ENCODE measurements at places on chromosomes 11 and 22.
A peak's percentile ranks its signal among the peaks of the same experiment; 100 is the strongest.

- DNase-seq, result no peak
Observed at GRCh38 chr11:32435152-32435480, 223 bp downstream of the WT1 start.

- DNase-seq, result no peak
Observed at GRCh38 chr22:22094514-22094913, 111.9 kb upstream of the TOP3B start.

- DNase-seq, result no peak
Observed at GRCh38 chr22:39365492-39365780, 15.6 kb downstream of the SYNGR1 start.

DNA sequence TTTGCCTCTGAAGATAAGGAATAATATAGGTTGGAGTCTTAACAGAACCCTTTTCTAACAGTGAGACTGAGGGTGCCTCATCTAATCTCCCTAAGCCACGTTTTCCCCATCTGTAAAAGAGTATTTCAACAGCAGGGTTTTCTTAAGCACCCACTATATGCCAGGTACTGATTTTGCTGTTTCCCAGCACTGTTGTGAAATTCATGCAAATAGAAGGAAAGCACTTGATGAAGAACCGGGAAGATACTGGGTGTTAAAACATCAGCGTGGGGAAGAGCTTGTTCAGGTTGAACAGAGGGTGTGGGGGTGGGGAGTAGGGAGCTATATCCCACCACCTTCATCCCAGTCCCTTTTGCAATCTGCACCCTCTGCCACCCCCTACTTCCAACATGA is 2.8 kb downstream of the HMOX1 start:
- DNase-seq, result no peak

DNA sequence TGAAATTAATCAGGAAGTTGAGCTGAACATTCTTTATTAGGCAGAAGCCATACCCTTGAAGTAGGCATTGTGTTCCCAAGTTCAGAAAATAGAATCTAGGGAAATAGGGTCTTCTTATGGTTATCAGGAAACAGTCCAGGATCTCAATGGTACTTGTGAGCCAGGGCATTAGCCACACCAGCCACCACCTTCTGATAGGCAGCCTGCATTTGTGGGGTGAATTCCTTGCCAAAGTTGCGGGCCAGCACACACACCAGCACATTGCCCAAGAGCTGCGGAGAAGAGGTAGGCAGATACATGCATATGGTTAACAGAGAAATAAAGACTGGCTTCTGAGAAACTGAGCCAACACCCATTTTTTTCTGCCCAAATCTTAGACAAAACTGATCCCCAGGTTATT is 1.5 kb downstream of the HBD start:
- DNase-seq, result no peak

GRCh38 chr11:100793525-100793924 is 106.4 kb downstream of the ARHGAP42 start:
- DNase-seq, result no peak

GRCh38 chr11:66418986-66419308 is 1.9 kb upstream of the NPAS4 start:
- DNase-seq, result no peak

DNA sequence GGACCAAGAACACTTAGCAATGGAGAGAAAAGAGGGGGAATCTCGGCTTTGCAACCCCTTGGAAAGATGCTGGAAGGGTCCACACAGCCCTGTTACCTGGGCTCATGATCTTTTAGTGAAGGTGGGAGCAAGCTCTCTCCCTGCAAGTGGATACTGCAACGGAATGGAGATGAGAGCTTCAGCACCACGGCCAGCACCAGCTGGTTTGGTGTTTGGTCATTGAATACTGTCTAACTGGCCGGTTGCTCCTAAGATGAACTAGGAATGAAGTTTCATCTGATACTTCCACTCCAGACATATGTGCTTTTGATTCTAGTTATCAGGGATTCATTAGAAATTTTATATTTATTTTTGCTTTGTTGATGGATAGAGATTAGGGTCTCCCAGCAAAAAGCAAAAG is 16.3 kb downstream of the HTR3A start:
- DNase-seq, result no peak

GRCh38 chr11:97772705-97773104 is 1248.0 kb upstream of the CNTN5 start:
- no peak for DNase-seq

GRCh38 chr11:121683791-121684190 is 231.0 kb upstream of the SORL1-AS1 start:
- DNase-seq, result no peak

DNA sequence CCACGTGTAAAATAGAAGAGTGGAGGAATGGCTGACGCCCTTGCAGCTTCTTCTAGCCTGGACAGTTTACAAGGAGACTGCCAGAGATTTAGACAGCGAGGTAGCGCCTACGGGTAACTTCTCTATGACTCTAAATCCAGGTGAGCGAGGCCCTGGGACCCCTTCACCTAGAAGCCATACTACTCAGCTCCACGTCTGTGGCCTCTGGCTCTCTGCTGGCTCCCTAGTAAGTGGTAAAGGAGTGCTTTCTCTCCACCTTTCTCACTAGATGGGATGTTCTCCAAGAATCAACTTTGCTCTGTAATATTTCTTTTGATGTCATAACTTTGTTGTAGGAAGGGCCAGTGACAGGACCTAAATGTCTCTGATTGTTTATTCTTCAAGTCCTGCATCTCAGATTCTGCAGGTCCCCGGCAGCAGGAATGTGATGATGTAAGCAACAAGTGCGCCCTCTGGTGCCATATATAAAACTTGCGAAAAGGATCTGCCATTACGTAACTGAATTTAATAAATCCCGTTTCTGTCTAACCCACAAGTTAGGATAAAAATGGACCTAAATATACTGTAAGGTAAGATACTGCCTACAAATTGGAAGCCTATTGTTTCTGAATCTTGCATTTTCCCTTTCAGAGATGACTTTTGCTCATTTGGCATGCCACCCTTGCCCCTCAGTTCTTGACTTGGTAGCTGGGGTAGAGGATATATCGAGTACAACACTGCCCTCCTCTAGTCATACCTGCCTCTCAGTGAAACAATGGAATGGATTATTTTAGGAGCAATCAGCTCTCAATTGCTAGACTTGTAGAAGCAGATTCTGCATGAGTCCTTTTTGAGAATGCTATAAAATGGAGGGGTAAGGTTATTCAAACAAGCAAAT is 11.0 kb upstream of the PTPN5 start:
- DNase-seq, result no peak

DNA sequence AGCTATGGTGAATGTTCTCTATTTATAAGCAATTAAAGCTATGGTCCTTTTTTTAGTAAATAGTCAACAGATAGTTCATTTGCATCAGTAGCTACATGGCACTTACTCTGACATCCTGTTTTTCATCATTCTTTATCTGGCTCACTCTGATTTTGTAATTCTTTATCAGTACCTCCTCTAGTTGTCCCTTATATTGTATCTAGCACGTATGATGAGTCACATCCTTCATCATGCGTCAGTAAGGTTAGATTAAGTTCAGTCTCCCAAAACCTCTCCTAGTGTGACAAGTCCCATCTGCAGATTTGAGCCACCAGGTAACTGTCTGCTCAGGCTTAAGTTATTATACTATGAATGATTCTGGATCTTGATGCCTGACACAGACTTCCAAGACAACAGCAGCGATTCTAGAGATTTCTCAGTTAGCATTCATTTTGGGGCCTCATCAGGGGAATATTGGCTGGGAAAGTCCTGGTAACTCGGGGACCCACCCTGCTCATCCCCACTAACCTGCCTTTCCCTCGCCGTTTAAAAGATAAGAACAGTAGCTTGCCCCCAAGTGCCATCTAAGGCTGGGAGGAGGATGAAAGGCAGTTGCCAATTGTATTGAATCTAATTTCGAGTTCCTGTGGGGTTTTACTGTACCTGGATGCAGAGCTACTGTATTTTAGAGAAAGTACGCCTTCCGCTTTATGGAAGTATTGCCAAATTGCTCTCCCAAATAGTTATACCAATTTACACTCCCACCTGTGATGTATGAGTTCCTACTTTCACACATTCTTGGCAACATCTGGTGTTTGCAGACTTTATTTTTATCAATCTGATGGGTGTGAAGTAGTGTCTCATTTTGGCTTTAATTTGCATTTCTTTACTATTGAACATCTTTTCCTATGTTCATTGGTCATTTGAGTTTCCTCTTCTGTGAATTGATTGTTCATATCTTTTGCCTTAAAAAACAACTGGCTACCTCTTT is 55.9 kb downstream of the ZC3H12C start:
- DNase-seq, result no peak

- DNase-seq, result no peak
Observed at GRCh38 chr11:130514316-130514715, 65.9 kb downstream of the ADAMTS15 start.

DNA sequence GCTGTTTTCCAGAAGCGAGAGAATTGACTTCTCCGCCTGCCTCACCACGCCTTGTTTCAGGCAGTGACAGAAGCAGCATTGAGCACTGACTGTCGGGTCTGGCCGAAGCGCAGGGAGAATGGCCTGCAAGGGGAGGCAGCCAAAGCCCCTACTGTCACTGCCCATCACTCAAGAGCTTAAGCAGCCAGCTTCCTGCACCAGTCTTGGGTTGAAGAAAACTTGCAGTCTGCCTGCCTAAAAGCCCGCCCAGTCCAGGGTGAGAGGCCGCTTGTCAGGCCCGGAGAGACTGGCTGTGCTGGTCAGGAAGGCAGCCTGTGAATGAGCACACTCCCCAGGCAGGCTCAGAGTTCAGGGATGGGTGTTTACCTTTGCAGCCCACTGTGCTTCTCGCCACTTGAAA is 108.3 kb downstream of the PKNOX2 start:
- DNase-seq, result no peak

GRCh38 chr22:23166841-23167616 is 13.3 kb upstream of the BCR start:
- no peak for DNase-seq

- peak; percentile 82 for DNase-seq
Observed at GRCh38 chr11:1852877-1853276, at the start of gene LSP1. Gene LSP1 (plus strand): TSS chr11:1853084. CDS start chr11:1853145, 61 bp downstream.

GRCh38 chr11:83823461-83824025 is 537.4 kb upstream of the CCDC90B start:
- DNase-seq, result no peak

DNA sequence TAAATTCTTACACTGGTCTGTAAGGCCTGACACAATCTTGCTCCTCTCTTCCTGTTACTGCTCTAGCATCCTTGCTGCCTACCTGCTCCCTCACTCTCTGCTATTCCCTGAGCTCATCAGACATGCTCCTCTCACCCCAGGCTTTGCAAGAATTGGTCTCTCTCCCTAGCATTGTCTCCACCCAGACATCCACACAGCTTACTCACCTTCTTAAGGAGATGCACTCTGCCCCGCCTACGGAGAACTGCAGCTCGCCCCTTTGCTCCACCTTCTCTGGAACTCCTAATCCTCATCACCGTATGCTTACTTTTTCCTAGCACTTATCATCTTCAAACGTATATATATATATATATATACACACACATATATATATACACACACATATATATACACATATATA is 23.3 kb upstream of the TMPRSS5 start:
- DNase-seq, result no peak

DNA sequence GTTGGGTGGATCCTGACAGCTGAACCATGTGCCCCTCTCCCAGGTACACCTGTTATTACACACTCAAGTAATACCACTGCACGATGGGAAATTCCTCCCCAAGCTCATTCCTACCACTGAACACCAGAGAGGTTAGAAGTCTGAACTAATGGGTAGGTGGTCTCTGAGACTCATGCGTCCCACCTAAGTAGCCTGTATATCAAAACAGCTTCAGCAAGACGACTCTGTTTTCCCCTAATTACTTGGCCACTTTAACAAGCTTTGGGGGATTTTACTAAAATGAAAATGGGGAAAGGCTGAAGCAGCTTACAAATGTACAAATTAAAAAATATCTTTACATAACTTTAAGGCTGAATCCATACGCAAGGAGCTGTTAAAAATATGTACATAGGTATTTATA is 29.4 kb downstream of the LGR4 start:
- no peak for DNase-seq

GRCh38 chr11:95668131-95668530 is 121.5 kb downstream of the FAM76B start:
- no peak for DNase-seq

- no peak for DNase-seq
Observed at GRCh38 chr11:125123947-125124617, 12.7 kb upstream of the TMEM218 start.

DNA sequence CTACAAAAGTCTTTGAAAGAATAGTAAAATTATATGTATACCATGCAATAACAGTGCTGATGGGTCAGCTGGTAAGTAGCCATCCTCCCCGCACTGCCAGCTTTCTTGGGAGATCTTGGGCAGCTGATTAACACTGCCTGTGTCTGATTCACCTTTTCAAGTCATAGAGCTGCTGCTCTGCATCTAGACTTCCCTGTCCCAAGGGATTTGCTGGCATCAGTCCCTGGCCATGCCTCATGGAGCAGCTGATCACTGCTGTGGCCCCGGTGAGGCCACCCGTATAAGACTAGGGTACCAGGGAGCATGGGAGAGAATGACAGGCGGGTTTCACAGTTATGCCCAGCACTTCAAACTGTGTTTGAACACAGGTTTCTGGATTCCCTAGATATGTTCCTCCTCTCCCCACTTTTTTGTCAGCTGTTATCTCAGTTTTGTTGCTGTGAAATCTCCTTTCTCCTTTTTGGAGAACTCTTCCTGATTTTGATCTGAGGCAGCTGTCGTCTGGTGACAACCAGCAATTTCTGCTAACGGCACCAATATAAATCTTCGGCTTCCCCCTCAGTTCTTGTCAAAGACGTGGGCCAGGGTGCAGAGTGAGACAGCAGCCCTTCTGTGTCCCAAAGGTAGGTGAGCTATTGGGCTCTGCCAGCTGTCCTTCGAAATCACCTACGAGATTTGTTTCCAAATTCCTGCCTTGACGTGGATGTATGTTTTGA is 438.9 kb downstream of the NTM start:
- no peak for DNase-seq

All from GM18507 (cell line).